ENCODE measurements at places on chromosomes 3 and 15.
A peak's percentile ranks its signal among the peaks of the same experiment; 100 is the strongest.

DNA sequence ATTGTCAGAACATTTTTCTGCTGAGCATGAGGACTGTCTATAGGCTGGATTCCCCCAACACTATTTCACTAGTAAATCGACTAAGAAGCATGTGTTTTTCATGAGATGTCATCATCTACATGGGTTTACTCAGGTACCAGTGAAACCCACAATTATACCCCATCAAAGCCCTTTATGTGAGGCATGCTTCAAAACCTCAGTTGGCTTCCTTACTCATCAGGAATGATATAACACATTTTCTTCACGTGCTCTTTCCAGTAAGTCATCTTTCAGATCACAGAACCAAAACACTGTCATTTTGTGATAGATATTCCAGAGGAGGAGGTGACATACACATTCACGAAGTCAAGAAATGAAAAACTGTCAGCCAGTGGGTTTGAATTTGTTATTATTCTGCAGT, 116.5 kb downstream of the ANO10 start:
- no peak for DNase-seq

- DNase-seq = no peak
These were observed 29.5 kb upstream of the CCDC54 start for GRCh38 chr3:107347751-107348150.

- no peak for DNase-seq
These were observed 50.3 kb downstream of the ABTB1 start for GRCh38 chr3:127723011-127723567.

DNA sequence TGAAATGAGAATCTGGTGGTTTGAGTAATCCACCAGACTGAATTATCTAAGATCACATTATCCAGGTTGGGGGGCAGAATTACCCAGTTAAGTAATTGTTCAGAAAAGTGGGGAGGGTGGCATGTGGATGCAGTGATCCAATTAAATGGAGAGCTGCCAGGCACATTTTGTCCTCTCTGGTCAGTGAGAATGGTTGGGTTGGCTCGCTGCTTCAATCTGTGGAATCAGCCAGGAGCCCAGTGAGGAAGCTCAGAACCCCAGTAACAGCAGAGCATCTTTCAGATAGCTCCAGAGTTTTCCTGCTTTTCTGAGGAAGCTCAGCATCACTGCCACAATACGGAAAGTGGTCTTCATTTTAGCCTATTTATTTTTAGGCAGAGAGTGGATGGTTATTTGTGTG, 6.4 kb upstream of the EXOG start:
- no peak for DNase-seq

DNA sequence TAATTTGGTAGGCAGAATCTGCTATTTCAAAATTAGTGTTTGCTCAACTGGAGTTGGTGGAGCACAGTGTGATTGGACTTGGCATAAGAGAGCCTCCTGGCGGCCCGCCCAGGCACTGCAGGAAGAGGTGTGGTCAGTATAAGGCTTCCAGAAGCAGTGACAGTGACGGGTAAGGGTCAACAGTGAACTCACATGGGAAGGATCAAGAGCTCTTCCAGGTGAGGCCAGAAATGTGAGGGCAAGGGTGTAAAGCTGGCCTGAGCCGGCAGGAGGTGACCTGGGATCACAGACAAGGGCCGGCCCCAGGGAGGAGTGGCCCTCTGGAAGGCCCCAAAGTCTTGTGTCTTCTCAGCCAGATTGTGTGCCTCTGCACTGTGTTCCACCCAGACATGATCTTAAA, 93.2 kb upstream of the RNF7 start:
- DNase-seq = peak; percentile 45

GRCh38 chr15:57752840-57753239, 46.3 kb downstream of the POLR2M start:
- DNase-seq = no peak

GRCh38 chr15:57503911-57504598, 87.6 kb upstream of the MYZAP start:
- no peak for DNase-seq

- no peak for DNase-seq
These were observed 15.0 kb downstream of the CEP70 start for GRCh38 chr3:138578961-138579574.

DNA sequence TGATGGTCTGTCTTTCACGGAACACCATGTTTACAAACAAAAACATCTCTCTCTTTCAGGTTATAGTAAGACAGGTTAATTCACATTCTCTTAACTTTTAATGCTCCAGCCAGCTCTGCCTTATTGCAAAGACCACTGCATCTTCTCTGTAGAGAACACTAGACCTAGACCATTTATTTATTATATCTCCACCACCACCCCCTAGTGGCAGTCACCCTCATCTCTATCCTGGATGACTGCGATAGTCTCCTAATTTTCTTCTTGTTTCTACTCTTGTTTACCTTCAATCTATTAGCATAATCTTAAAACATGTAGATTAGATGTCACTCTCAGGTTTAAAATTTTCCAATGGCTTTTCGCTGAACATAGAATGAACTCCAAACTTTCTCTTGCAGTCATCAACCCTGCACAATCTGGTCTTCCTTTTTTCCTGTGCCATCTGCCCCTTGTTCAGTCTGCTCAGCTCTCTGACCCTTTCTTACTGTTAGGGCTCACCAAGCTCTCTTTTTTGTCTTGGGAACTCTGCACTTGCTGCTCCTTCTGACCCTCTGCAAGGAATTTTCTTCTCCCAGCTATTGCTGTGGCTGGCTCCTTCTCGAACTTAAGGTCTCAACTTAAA, 155.6 kb downstream of the SQOR start:
- peak; percentile 29 for DNase-seq

- no peak for DNase-seq
These were observed 8.8 kb upstream of the OCA2 start for GRCh38 chr15:28107904-28108275.

GRCh38 chr15:26630857-26631256, 142.0 kb downstream of the GABRB3 start:
- no peak for DNase-seq

DNA sequence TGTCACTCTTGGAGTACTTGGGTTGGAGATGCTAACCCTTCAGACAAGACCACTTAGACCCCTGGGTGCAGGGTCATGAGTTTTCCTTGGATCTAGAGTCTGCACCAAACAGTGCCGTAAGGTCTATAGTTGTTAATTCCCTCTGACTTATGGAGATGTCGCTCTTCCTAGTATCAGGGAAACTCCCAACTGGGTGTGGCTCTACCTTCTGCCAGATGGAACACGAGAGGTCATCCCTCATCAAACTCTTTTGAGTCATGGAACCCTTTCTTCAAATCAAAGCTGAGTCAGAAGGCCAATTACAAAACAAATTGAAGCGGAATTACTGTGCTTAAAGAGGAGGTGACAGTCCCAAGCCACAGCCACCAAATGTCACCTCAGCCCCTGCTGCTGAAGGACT, 514.9 kb upstream of the PROK2 start:
- no peak for DNase-seq

GRCh38 chr3:5929027-5929426, 741.5 kb downstream of the EDEM1 start:
- DNase-seq = no peak

DNA sequence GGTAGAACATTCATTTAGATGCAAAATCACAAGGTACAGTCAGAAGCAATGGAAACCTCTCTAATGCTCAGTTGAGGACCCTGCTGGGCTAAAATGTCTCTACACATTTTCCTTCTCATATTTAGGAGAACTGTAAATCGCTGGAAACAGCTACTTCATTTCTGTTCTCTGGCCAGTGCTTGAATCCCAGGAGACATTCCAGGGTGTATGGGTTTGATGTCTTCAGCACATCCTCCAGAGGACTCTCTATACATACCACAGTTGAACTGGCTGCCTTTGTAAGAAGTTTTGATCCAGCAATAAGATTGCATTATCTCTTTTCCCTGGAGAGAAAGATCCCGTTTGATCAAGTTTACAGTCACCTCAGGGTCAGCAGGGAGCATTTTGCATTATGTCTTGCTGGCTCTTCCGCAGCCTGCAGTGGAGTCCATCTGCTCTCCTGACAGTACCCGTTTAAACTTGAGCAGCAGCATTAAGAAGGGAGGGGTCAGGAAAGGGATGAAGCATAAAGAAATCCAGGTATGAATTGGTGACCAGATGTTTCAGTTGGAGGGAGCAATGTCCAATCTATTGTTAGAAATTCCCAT, 676.0 kb downstream of the EPHA3 start:
- no peak for DNase-seq

DNA sequence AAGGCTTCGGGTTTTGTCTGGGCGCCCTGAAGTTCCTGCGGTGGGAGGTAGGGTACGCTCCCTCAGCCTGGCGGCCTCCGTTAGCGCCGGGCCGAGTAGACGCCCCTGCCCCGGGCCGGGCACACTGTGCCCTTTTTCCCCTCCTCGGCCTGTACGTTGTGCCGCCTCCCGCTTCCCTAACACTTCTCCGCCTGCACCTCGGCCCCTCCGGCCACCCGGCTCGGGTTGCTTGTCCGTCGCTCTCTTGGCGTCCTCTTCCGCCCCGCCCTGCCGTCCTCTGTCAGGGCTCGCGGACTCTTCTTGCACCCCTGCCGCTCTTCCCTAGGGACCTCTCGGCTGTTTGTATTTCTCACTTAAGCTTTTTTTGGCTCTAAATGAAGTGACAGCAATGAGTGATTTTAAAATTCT, 384 bp downstream of the KNL1 start:
- DNase-seq = peak; percentile 29

- no peak for DNase-seq
These were observed 40.2 kb upstream of the ZFAND6 start for GRCh38 chr15:80019168-80019745.

GRCh38 chr3:37994639-37994972, 4.0 kb downstream of the VILL start:
- DNase-seq = no peak

- no peak for DNase-seq
These were observed 921.2 kb downstream of the SQOR start for GRCh38 chr15:46556010-46556409.

DNA sequence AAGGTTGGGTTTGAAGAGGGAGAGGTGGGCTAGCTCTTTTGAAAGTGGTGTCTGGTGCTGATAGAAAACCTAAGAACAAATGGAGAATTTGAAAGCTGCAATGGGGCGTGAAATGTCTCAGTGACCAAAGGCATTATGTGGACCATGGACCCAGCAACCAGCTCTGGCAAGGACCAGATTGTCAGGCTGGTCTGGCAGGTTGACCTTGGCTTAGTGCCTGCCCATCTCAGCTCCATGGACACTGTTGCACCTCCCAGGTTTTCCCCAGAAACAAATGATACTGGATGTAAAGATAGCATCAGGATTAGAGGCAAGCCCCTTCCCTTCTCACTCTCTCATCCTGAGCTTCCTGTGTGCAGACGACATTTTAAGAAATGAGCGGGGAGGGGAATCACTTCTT, 302.9 kb upstream of the LRRFIP2 start:
- no peak for DNase-seq

- no peak for DNase-seq
These were observed 91.9 kb downstream of the THSD4 start for GRCh38 chr15:71207141-71207540.

DNA sequence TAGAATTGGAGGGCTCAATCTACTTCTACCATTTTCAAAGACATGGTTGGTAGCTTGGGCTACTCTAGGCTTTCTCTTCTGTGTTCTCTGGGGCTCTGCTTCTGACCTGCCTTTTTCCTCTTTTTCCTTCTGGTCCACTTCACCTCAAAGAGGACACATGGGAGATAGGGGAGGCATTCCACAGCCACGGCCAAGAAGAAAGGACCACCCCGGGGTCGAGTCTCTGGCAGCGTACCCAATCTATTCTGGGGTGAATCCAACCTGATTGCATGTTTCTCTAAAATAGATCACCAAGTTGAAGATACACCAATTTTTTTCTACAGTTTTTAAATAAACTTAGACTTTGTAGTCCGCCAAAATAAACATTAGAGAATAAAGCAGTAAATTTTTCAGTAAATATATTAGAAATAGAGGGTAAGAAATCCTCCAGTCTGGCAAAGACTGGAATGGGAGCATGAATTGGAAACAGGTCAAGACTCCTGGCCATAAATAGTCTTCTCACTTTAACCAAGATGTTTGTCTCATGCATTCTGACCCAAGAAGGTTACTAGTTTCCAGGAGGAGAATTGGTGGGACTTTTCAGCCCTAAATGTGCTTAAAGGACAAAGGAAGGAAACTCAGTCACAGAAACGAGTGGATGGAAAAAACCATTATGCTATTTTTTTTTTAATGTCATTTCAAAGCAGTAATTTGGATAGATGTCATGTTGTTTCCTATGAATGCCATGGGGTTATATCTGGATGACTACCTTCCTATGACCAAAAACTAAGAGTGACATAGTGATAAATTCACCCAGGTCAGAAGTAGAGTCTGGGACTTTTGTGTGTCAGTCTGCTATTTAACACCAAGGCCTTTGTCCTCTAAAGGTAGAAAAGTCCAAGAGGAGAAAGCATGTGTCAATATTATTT, 71.3 kb upstream of the PHLDB2 start:
- no peak for DNase-seq

DNA sequence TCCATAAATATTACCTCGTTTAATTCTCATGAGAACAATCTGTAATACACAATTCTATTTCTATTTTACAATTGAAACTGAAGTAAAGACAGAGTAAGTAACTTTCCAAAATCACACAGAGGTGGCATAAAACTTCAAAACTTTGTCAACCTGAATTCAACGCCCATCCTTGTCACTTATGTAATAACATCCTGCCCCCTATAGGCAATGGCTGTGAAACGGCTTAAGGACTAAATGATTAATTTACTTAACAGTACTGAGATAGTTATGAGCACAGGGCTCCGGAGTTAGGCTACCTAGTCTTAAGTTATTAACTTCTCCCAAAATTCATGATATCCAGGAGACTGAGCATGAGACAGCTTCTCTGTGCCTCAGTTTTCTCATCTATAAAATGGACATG, 293.1 kb upstream of the CHRM5 start:
- DNase-seq = peak; percentile 20

GRCh38 chr15:74144153-74144775, 13.9 kb downstream of the ISLR2 start:
- no peak for DNase-seq

- no peak for DNase-seq
These were observed 86.2 kb downstream of the ASB7 start for GRCh38 chr15:100688549-100689120.

DNA sequence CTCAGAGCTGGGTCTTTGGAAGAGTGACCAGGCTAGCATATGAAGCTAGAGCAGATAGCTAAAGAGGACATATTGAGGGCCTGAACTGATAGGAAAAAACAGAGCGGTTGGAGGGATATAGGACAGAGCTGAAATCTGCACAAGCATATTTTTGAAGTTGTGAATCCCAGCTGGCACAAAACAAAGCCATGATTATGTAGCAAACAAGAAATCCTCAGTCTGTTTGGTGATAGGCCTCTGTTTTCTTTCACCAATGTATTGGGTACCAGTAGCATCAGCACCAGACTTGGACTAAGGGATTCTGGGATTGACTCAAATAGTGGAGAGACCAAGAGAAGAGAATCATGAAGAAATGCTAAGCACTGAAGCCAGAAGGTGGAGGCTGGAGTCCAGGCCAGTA, 151.0 kb downstream of the FAM43A start:
- no peak for DNase-seq

DNA sequence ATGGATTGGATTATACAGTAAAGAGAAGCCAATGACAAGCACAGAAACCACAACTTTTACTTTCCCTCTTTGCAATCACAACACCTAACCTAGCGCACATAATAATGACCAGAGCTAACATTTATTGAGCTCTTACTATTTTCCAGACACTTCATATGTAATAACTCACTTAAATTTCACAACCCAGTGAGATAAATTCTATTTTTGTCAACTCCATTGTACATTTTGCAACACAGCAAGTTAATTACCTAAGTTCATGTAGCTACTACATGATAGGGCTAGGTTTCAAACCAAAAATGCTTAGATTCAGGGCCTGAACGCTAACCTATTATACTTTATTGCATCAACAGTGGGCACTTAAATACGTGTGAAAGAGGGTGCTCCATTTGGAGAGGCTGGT, 89.5 kb downstream of the GADL1 start:
- DNase-seq = no peak

- DNase-seq = no peak
These were observed 15.4 kb downstream of the PLSCR1 start for GRCh38 chr3:146529021-146529420.

All from HuH-7 (cell line).